Esophagus muscularis mucosa (tissue), 4 donors: ENCODE measurements at places on chromosomes 7 and 10. TPM values are rescaled to one million over a fixed set of nuclear protein-coding genes. Genes with fewer than 3 reads are reported as not detected.

DNA sequence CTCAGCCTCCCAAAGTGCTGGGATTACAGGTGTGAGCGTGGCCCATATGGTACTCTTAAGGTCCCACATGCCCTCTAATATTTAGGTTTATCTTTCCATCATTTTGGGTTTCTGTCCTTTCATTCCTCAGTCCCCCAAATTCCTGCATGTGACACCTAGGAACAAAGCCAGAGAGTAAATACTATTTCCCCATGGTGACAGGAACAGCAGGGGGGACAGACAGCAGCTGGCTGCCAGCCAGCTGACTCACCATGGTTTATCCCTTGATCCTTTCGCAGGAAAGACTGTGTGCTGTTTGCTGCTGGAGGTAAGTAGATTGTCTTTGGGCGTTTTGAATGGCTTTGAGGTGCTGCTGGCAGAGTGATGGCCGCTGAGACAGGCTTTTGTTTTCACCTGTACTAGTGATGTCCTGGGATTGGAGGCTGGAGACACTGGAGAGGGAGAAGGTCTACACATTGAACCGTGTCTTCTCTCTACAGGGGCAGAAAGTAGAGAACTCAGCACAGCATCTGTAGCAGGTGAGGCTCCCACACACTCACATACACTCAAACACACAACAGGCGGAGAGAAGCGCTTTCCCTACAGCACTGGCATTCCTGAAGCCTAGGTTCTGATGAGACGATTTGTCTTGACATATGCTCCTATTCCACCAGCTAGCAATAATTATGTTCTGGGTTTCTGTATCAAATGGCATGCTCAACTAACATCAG is 83.7 kb upstream of the EFCAB10 start:
- no peak for DNase-seq
- H3K4me1 ChIP-seq, result peaks cover 6% of the 10 kb centered on the region
- no peaks in the 10 kb centered on the region for H3K27me3 ChIP-seq
- no peak overlapping the region for H3K4me3 ChIP-seq

- H3K4me1 ChIP-seq, result no peaks in the 10 kb centered on the region
- H3K27me3 ChIP-seq, result no peaks in the 10 kb centered on the region
- no peak overlapping the region for H3K4me3 ChIP-seq
- no peak overlapping the region for H3K27ac ChIP-seq
Measured at GRCh38 chr10:8702181-8702580, 647.7 kb downstream of the GATA3 start.

- H3K27me3 ChIP-seq, result no peaks in the 10 kb centered on the region
- no peak for DNase-seq
- no peaks in the 10 kb centered on the region for H3K36me3 ChIP-seq
Measured at GRCh38 chr7:7157887-7158271, 24.5 kb upstream of the C1GALT1 start.

GRCh38 chr7:113504142-113504541 is 385.8 kb upstream of the SMIM30 start:
- H3K27ac ChIP-seq, result no peak overlapping the region
- no peak for DNase-seq
- no peak overlapping the region for H3K4me3 ChIP-seq
- H3K36me3 ChIP-seq, result no peaks in the 10 kb centered on the region
- H3K4me1 ChIP-seq, result no peaks in the 10 kb centered on the region

- H3K27ac ChIP-seq, result no peak overlapping the region
- H3K4me1 ChIP-seq, result no peaks in the 10 kb centered on the region
- H3K27me3 ChIP-seq, result no peaks in the 10 kb centered on the region
- H3K4me3 ChIP-seq, result no peak overlapping the region
Measured at GRCh38 chr7:125567686-125568085, 638.1 kb upstream of the POT1 start.

Gene INHBA
- total RNA-seq, result 38.6 TPM

Gene OR2A1
- total RNA-seq, result 0.26 TPM

Gene CTNNA3
- 27.8 TPM for total RNA-seq

Gene LEP
- total RNA-seq, result not detected
